ENCODE measurements at places on chromosomes 12 and 14.

DNA sequence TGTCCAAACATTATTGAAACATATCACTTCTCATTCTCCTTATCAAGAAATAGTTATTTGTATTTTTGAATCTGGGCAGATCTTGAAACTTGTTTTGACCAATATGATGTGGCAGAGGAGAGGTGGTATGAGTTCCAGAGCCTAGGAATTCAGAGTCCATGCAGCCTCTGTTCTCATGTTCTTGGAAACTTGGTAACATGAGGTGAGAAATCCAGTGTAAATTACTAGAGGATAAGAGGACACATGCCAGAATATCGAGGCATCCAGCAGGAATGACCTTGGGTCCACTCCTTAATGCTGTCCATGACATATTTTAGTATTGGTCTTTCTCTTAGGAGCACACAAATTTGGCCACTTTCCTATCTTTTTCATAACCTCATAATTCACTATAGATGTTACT lies 1374.6 kb downstream of the FSCB start:
- no peak for DNase-seq
- no peaks in the 10 kb centered on the region for H3K36me3 ChIP-seq
- H3K4me1 ChIP-seq = no peaks in the 10 kb centered on the region
- H3K27me3 ChIP-seq = no peaks in the 10 kb centered on the region

DNA sequence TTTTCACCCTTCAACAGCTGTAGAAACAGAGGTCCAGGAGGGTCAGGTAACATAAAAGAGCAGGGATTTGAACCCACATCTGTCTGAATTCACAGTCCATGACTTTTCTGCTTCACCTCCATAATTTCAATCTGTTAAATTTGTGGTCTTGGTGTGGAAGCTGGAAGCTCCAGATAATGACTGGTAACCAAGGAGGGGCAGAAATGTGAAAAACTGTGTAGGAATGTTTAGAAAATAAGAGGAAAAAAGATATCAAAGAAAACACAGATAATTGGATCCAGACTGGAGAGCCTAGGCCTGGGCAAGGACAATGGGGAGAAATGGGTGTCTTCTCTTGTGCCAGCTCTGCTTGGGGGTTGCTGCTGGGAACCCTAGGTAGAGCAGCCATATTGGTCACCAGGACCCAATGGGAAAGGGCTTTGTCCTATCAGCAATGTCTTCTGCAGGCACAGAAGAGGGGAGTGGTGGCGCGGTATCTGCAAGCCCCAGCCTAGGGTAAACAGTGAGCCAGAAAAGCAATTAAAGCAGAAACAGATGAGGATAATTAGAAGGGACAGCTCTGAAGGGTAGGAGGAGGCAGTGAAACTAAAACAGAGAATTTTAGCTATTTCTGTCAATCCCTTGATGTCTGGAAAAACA lies 54.3 kb upstream of the CCDC91 start:
- no peak overlapping the region for H3K27ac ChIP-seq
- no peaks in the 10 kb centered on the region for H3K36me3 ChIP-seq

DNA sequence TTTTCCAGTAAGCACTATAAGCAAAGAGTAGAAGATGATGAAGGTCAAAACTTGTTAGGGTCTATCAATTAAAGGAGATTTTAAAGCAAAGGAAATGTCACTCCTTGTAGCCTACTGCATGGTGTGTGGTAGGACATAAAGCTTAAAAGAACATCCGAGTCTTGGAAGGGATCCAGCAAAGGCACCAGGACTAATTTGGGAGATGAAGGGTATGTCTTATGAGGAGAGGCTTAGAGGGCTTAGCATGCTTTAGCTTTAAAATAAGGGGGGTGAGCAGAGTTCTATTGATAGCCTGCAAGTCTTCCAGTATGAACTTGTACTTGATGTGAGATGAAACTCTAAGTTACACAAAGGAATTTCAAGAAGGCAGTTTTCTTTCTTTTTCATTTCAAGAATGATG lies 11.8 kb upstream of the MYBPC1 start:
- no peak for DNase-seq
- no peak overlapping the region for H3K4me3 ChIP-seq

GRCh38 chr12:110733089-110733715 lies 9.5 kb downstream of the PPP1CC start:
- H3K4me3 ChIP-seq = peak overlapping the region; percentile 57
- peaks cover 3% of the 10 kb centered on the region for H3K36me3 ChIP-seq
- H3K4me1 ChIP-seq = peaks cover 54% of the 10 kb centered on the region

- H3K27ac ChIP-seq = peak overlapping the region; percentile 47
- no peak overlapping the region for H3K4me3 ChIP-seq
- H3K27me3 ChIP-seq = no peaks in the 10 kb centered on the region
- peaks cover 18% of the 10 kb centered on the region for H3K4me1 ChIP-seq
- no peaks in the 10 kb centered on the region for H3K36me3 ChIP-seq
- no peak for DNase-seq
Measured at GRCh38 chr14:101733211-101733610, 28.3 kb upstream of the PPP2R5C start.

GRCh38 chr14:49249022-49249421 lies 337.2 kb downstream of the RPS29 start:
- no peaks in the 10 kb centered on the region for H3K4me1 ChIP-seq
- H3K36me3 ChIP-seq = no peaks in the 10 kb centered on the region
- no peak overlapping the region for H3K27ac ChIP-seq

DNA sequence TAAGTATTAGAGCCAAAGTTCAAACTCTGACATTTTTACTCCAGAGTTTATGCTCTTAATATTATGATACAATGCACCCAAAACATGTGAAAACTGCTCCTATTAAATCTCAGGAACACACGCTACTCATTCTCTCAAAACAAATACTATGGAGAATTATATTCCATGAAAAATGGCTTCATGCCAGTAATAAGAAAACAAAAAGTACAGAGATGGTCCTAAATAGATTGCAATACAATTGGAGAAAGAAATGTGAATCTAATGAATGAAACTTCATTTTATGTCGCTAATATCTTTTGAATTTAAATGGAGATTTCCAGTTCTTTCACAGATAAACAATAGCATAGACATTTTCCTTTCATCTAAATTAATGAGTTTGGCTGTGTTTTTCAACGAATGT lies 384.3 kb downstream of the ADAMTS20 start:
- no peak overlapping the region for H3K27ac ChIP-seq
- H3K4me3 ChIP-seq = no peak overlapping the region
- no peaks in the 10 kb centered on the region for H3K4me1 ChIP-seq
- no peak for DNase-seq
- no peaks in the 10 kb centered on the region for H3K36me3 ChIP-seq
- no peaks in the 10 kb centered on the region for H3K27me3 ChIP-seq

All from T-helper 17 cell (primary cell).